ENCODE measurements at places on chromosomes 5 and 9. TPM values are rescaled to one million over a fixed set of nuclear protein-coding genes. Genes with fewer than 3 reads are reported as not detected.
A peak's percentile ranks its signal among the peaks of the same experiment; 100 is the strongest.

GRCh38 chr9:15977438-15977837 lies 424.6 kb downstream of the CCDC171 start:
- DNase-seq: no peak

DNA sequence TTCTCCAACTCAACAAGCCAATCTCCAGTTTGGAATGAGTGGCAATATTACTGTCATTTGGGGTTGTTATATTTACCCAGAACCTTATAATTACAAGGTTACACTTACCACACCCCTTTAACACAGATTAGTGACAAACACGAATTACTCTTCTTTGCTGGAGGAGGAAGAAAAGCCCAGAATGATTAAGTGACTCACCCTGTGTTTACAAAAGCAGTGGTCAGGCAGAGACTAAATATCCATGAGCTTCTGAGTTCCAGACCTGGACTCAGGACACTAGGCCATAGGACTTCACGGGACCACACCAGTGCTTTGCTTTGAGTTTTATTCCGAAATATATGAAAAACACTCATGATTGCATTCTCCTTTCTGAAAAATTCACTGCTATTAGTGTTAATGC lies 370.8 kb downstream of the TLE1 start:
- DNase-seq: peak; percentile 83

- DNase-seq: no peak
Observed at GRCh38 chr5:111869681-111870080, 112.7 kb upstream of the NREP start.

- no peak for DNase-seq
Observed at GRCh38 chr5:173534664-173535063, 81.8 kb downstream of the BOD1 start.

- no peak for DNase-seq
Observed at GRCh38 chr5:74288448-74289108, 351.9 kb downstream of the ENC1 start.

- DNase-seq: no peak
Observed at GRCh38 chr5:181173027-181173419, 25.6 kb downstream of the OR2V2 start.

The TNFSF8 gene
- total RNA-seq: not detected

The GCNT4 gene
- total RNA-seq: not detected

The TAF11L13 gene
- not detected for total RNA-seq

The GMCL2 gene
- not detected for total RNA-seq

The NIPSNAP3A gene
- 93.5 TPM for total RNA-seq
